Kidney glomerular epithelial cell (primary cell): ENCODE measurements at places on chromosomes 12 and 14.
A peak's percentile ranks its signal among the peaks of the same experiment; 100 is the strongest.

DNA sequence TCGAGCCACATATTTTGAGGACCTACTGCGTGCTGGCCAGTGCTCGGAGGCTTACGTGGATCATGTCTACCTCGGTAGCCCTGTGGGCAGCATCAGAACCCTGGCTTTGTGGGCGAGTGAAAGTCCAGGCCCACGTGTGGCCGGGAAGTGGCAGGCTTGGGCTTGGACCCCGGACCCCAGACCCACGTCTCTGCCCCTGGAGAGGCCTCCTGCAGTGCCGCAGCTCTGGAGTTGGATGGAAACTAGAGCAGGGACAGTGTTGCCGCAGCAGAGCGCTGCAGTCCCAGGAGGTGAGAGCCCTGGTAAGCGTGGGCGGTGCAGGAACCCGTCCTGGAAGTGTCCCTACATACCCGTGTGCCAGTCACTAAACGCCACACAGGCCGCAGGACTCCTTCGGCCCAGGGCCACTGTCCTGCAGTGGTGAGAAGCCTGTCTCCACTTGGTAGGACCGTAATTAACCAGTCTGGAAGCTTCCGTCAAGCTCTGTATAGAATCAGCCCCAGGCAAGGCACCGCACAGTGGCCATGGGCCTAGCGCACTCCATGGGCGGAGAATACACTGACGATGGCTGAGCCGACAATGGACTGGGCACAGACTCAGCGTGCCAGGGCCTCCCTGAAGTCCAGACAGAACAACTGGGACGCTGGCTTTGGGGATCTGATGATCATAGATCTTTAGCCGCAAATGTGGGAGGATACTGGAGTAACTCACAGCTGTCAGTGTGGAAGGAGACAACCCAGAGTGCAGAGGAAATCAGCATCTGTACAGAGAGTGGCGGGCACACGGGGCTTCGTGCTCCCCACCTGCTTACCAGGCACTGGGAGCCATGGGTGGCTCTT, 219.5 kb downstream of the KIF26A start:
- DNase-seq: no peak

DNA sequence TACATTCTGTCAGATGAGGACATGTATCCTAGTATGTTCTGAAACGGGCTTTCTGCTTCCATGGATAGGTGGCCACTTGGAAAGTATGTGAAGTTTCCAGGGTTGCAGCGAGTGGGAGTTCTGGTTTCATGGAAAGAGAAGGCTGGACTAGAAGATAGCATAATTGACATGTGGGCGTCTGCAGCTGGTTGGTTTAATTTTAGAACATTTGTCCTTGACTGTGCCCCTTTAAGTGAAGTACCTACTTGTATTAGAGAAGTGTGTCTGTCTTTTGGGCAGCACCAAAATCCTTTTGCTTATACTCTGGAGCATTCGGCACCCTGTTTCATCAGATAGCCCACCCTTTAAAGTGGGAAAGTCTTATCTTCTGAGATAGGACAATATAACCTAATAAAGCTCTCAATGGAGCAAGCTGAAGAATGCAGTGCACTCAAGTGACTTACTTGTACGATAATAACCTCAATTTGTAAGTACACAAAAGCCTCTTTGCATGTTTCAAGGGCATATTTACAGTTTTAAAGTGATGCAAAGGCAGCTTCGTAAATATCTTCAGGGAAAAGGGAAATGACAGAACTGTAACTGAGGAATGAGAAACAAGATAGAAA, 35.2 kb downstream of the NTN4 start:
- no peak for DNase-seq

DNA sequence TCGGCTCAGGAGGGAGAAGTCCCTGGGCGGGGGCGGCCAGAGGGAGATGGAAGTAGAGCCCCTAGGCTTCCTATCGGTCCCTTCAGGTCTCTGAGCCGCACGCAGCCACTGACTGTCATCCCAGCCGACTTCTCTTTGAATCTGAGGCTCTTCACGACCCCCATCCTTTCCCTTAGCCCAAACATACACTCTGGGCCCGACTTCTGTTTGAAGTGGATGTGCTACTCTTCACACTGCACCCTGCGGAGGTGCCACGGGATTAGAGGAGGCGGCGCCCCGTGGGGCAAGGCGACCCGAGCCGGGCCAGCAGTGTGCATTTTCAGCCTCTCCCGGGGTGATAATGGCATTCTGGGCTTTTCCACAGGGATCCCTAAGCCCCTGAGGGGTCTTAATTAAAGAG, 6.0 kb upstream of the DACT1 start:
- no peak for DNase-seq

DNA sequence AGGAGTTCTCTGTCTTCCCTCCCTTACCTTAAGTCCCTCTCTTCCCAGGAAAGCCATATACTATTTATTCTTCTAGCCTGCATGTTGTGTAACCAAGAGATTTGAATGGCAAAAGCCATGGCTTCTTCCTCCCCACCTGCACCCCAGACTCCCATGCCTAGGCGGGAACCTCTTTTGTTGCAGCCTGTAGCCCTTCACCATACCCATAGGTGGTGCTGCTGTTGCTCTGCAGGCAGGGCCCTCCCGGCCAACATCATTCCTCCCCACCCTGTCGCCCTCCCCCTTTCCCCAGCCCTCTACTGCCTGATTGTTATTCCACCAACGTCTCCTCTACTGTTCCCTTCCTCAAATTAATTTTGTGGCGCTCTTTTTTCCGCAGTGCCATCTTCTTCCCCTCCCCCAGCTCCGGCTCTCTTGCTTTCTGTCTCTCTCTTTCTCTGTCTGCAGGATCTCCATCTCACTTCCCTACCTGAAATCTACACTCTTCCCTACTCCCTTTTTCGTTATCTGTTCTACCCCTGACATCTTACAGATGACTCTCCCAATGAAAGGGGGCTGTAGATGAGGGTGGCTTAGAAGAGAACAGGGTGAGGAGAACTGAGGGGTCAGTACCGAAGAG, 13.8 kb downstream of the NGDN start:
- DNase-seq: no peak

DNA sequence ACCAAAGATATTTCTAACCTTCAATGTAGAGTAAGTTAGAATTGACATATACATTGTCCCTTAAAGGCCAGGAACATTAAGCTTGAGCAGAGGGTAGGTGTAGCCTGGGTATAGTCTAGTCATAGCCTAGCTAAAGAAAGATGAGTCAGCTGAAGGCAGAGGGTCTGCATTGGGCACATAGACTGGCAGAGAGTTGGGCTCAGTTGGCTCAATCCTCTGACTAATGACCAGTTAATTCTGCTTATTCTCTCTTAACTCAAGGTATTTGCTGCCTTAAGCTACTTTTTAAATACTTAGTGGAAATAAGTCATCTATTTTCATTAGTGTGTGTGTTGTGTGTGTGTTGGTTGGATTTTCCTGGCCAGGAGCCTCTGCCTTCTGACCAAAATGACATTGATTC, 467.1 kb downstream of the RAD51B start:
- DNase-seq: peak; percentile 77

GRCh38 chr12:52389313-52390207, 4.1 kb upstream of the KRT84 start:
- DNase-seq: peak; percentile 27

DNA sequence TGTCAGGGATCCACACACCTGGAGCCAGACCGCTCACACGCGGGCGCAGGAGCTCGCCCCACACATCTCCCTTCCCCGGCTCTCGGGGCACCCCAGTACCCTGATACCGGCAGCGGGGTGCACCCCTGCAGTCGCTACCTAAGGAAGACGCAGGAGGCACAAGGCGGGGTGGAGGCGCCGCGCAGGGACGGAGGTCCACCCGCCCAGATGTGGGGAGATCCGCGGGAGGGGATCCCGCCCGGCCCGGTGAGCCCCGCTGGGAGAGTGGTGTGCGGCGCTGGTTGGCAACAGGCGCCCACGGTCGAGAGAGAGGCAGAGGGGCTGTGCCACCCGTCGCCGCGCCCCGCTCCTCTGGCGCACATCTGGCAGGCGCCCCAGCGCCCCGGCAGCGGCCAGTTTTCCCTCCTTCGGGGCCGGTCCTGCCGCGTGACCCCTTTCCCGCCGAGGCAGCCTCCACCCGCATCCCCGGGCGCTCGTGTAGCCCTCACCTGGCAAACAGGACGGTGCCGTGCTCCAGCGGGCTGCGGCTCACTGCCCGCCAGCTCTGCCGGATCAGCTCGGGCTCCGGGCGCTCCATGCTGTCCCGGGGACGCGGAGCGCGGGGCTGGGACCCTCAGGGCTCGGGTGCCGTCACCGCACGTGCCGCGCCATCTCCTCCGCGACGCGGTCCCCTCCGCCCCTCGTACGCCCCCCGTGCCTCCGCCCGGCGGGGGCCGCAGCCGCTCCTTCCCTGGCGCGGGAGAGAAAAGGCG, 469 bp downstream of the NGB start:
- DNase-seq: no peak

- DNase-seq: no peak
These were observed 22.4 kb downstream of the VPS37B start for GRCh38 chr12:122873540-122873939.

DNA sequence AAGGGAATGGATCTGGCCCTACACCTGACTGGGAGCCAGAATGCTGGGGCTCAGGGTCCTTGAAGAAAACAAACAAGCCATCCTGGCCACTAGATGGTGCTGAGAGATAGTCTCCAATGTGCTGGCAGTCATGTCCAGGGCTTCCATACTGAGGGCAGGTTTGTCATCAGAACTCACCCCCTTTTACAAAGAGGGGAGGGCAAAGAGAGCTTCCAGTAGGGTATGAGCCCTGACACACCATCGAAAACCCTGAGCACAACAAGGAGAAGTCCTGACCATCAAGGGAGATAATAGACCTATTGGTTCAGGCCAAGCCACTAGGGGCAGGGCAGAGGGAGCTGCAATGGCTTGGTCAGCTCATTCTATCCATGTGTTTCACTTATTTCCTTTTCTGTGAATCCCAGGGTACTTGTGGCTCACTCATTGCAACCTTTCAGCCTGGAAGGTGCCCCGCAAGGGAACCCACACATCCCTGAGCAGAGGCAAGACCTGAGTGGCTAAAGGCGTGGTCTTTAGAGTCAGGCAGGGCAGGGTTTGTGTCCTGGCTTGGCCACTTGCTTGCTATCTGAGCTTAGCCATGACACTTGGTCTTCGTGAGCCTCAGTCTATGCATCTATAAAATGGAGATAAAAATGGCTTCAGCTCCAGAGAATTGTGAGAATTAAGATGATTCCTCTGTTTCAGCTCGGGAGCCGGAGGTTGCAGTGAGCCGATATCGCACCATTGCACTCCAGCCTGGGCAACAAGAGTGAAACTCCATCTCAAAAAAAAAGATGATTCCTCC, 6.2 kb upstream of the PLEKHH1 start:
- peak; percentile 51 for DNase-seq

DNA sequence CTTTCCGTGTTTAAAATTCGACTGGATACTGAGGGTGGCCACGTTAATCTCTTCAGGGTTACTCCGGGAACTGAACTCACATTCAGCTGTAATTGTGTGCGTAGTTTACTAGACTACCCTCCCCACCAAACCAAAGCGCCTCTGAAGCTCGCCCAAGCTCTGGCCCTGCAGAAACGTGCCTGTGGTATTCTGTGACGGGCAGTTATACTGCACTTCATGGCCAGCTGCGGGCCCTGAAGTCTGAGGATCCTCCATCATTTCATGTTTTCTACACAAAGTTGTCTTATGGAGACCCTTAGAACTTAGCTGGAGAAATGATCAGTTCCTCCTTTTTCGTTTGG, 688 bp downstream of the ZNF26 start:
- DNase-seq: no peak

- no peak for DNase-seq
These were observed 236.2 kb downstream of the AKAP6 start for GRCh38 chr14:32565256-32565655.

DNA sequence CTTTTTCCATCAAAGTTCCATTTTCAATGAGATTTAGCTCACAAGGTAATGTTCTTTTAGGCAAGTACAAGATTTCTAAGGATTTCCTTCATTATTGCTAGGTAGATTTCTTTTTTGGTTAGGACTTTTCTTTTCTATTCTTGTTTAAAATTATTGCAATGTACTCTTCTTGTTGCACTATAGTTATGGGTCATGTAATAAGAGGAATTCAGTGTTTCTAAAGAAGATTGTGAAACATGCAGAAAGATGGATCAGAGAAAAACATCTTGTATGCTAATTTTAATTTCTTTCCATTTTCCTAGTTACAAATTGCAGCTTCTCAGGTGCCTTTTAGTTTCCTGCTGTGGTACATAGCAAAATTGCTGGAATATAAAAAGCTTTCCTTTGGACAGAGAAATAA, 56.1 kb downstream of the BTG1 start:
- no peak for DNase-seq

DNA sequence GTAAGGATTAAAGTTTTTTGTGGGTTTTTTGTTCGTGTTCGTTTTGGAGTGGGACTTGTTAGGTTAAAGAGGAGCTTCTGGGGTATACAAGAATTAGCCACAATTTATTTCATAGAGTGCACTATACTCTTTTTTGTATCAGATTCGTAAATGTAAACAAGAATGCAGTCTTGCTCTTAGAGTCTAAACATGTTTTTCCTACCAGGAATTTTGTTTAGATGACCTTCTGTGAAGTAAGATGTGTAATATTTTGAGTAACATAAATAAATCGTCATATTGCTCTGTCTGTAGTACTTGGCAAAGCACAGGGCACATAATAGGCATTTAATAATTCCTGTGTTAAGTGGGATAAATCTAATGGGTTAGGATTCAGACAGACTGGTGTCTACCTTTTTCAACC, 9.6 kb downstream of the CNOT2 start:
- no peak for DNase-seq

DNA sequence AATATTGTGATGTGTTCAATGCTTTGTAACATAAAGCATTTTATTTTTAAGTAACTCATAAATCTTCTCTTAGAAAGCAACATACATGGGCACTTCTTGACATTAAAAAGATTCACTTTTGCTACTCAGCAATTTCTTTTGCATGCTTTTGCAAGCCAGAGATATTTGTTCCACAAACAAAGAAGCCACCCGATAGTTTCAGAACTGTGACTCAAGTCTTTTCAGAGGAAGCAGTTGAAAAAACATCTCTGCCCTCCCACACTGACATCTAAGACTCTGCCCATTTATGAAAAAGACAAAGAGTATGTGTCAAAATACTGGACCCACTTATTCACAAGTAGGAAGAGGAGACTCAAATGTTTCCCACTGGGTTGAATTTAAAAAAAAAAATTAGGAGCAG, 7.5 kb downstream of the APPL2 start:
- peak; percentile 74 for DNase-seq

- no peak for DNase-seq
These were observed 72.7 kb downstream of the MNAT1 start for GRCh38 chr14:60807247-60807646.

GRCh38 chr14:75906228-75906627, 75.6 kb downstream of the TGFB3 start:
- DNase-seq: no peak

- no peak for DNase-seq
These were observed 23.6 kb downstream of the NR1H4 start for GRCh38 chr12:100497105-100497795.

GRCh38 chr12:62934799-62935674, at the start of gene PPM1H:
TSS of gene PPM1H (minus strand) at chr12:62935150. CDS start at chr12:62934736, 414 bp downstream.
- peak; percentile 54 for DNase-seq

DNA sequence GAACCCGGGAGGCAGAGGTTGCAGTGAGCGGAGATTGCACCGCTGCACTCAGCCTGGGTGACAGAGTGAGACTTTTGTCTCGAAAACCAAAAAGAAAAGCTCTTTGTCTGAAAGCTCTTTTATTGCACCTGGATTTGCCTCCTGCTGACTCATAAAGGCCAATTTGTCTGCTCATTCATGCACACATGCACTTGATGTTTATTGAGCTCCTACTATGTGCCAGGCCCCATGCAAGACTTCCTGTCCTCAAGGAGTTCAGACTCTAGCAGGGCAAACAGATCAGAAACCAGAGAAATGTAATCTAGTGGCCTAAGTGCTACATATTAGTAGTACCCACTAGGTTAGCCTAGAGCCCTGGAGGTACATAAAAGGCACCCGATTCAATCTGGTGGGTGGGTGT, 16.3 kb upstream of the MLEC start:
- DNase-seq: no peak

GRCh38 chr12:118175823-118176447, 40.0 kb downstream of the PEBP1 start:
- no peak for DNase-seq
